ENCODE measurements at places on chromosomes 2 and 18. TPM values are rescaled to one million over a fixed set of nuclear protein-coding genes. Genes with fewer than 3 reads are reported as not detected.

Gene BMP10
- not detected for total RNA-seq

Gene ALPI
- not detected for total RNA-seq

DNA sequence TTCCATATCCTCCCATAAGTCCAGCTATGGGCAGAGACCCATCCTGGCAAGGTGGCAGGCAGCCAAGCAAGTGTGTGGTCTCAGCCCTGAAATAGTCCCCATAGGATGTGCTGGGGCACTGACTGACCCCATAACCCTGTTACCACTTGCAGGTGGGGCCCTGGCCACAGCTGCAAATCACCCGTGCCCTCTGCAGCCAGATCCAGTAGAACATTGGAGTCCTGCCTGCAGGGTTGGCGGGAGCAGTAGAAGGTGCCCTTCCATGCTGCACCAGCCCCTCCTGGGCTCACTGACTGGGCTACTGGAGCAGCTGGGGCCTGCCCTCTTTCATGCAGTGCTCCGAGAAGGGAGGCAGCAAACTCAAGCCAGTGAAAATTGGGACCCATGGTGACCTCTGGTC is 112.6 kb upstream of the MCFD2 start:
- no peak for DNase-seq

Gene STPG4
- 0.64 TPM for total RNA-seq

All from activated CD4-positive, alpha-beta T cell treated with anti-CD3 and anti-CD28 coated beads, Interleukin-2, amount 10 ng/mL, durations not matched to agents 7 days and 5 days (primary cell).